ENCODE measurements at places on chromosomes 1 and 21. TPM values are rescaled to one million over a fixed set of nuclear protein-coding genes. Genes with fewer than 3 reads are reported as not detected.

Gene RGSL1
- not detected for polyA plus RNA-seq

Gene PRR9
- polyA plus RNA-seq = not detected

Gene CRNN
- polyA plus RNA-seq = not detected

Gene LMX1A
- polyA plus RNA-seq = not detected

Gene CFAP74
- 1.5 TPM for polyA plus RNA-seq

Measured in right lung (tissue), 10 donors.